ENCODE measurements at places on chromosomes 7 and 10.

GRCh38 chr7:1755783-1756625 lies 85.9 kb downstream of the ELFN1 start:
- DNase-seq, result no peak

DNA sequence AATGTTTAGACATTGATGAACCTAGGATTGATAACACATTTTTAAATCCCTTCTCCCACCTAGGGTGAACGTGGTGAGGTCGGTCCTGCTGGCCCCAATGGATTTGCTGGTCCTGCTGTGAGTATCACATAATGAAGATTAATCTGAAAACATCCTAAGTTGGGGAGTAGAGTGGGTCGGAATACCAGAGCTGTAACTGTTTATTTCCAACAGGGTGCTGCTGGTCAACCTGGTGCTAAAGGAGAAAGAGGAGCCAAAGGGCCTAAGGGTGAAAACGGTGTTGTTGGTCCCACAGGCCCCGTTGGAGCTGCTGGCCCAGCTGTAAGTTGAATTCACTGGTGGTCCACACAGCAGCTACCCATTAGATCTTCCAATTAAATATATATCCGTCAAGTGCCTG lies 25.6 kb downstream of the COL1A2 start:
- DNase-seq, result no peak

GRCh38 chr7:74453322-74454011 lies at the start of gene GTF2IRD1:
Gene GTF2IRD1 (plus strand): TSS chr7:74453906. CDS start chr7:74508081, 54,175 bp downstream.
- peak; percentile 34 for DNase-seq

- DNase-seq, result no peak
Measured at GRCh38 chr10:53314876-53315275, 542.3 kb upstream of the MBL2 start.

GRCh38 chr10:119270762-119271366 lies 63.5 kb downstream of the GRK5 start:
- DNase-seq, result peak; percentile 42

GRCh38 chr10:124722798-124723783 lies 21.1 kb downstream of the FAM53B start:
- peak; percentile 46 for DNase-seq
